Activated CD8-positive, alpha-beta memory T cell treated with anti-CD3 and anti-CD28 coated beads, Interleukin-2, amount 50 U/mL, for 48 hours (primary cell): ENCODE measurements at places on chromosomes 12 and 14.
A peak's percentile ranks its signal among the peaks of the same experiment; 100 is the strongest.

GRCh38 chr12:12098691-12099015, 27.9 kb downstream of the BCL2L14 start:
- DNase-seq, result no peak

GRCh38 chr12:131209082-131210070, 255.7 kb downstream of the ADGRD1 start:
- DNase-seq, result no peak

DNA sequence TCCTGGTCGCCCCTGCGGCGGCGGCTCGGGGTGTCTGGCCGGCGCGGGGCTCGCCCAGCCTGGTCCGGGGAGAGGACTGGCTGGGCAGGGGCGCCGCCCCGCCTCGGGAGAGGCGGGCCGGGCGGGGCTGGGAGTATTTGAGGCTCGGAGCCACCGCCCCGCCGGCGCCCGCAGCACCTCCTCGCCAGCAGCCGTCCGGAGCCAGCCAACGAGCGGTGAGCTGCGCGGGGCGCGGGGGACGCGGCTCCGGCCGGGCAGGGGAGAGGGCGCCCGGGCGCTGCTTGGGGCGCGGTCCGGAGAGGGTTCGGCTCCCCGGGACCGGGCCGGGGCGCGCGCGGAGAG, at the start of gene LGALS3:
Gene LGALS3 (plus strand): TSS at position 167 of the 342 bp plus-strand sequence. CDS start 8,122 bp downstream, outside the sequence.
- DNase-seq, result peak; percentile 63

DNA sequence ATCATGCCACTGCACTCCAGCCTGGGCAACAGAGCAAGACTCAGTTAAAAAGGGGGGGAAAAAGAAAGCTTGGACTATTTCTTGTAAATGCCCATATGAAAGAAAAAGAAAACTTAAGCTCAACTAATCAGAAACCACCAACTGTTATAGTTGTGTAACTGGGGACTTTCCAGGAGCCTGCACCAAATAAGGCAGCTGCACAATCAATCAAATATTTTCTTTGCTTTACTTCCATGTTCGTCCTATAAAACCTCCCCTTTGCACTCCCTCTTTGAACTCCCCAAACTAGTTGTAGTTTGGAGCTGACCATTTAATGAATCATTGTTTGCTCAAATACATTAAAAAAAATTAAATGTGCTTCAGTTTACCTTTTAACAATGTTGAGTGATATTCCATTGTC, 54.9 kb downstream of the OTOGL start:
- DNase-seq, result no peak

GRCh38 chr14:73879027-73879426, 7.6 kb upstream of the ZNF410 start:
- DNase-seq, result no peak

DNA sequence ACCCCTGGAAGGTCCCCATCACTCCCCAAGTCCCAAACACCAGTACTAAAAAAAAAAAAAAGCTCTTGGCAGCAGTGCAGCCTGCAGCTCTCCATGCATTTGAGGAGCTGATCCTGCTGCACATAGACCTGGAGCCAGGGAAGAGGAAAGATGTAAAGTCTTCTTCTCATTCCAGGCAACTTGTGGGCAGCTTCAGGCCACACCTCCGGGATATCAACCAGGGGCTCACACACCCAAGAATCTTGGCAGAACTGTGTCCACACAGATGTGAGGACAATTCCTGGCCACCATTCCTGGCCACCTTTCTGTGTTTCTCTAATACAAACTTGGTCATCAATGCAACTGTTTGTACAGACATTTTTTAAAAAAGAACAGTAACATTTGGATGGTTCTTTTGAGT, 72.7 kb downstream of the TMEM132C start:
- DNase-seq, result no peak

- no peak for DNase-seq
These were observed 2.6 kb downstream of the DTX1 start for GRCh38 chr12:113059071-113059595.

GRCh38 chr12:121181181-121181580, 28.7 kb upstream of the P2RX4 start:
- DNase-seq, result no peak

DNA sequence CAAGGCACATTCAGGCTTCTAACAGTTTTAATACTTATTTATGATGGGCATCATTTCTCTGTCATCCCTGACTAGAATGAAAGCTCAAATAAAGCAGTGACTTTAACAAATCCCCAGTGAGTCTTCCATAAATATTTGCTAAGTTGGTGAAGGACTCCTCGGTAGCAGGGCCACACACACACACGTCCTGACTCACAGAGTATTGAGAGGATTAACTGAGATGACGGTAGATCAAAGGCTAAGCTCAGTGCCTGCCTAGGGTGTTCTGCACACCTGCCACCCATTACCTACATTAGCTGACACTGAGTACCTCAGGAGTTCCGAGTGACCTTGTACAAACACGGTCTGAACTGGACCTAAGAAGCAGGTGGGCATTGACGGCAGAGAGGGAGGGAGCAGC, 197.3 kb upstream of the SFSWAP start:
- DNase-seq, result peak; percentile 33

DNA sequence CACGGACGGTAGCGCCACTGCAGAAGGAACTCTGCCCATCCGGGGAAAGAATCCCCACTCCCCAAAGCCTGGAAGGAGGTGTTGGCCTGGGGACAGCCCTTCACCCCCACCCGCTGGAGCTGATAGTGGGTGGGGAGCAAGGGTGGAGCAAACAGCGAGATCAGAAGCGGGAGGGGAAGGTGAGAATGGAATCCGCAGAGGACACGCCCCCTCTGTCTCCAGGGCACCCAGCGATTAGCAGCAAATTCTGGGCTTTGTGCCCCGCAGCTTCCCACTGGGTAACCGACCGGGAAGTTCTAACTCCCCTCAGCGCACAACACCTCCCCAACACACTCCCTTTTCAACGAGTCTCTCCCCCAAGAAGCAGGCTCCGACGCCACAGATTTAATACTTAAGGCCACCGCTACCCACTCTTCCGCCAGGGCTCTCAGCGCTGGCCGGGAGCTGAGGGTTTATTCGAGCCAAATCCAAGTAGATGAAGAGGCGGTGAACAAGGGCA, 1.4 kb downstream of the SLC25A29 start:
- no peak for DNase-seq

GRCh38 chr14:40616579-40616978, 990.1 kb upstream of the LRFN5 start:
- DNase-seq, result no peak

GRCh38 chr12:119334430-119335170, at the start of gene CCDC60:
Gene CCDC60 (plus strand): TSS chr12:119334729. CDS start chr12:119335177, 448 bp downstream.
- DNase-seq, result no peak

GRCh38 chr14:50534416-50534815, 2.0 kb upstream of the MAP4K5 start:
- DNase-seq, result no peak

DNA sequence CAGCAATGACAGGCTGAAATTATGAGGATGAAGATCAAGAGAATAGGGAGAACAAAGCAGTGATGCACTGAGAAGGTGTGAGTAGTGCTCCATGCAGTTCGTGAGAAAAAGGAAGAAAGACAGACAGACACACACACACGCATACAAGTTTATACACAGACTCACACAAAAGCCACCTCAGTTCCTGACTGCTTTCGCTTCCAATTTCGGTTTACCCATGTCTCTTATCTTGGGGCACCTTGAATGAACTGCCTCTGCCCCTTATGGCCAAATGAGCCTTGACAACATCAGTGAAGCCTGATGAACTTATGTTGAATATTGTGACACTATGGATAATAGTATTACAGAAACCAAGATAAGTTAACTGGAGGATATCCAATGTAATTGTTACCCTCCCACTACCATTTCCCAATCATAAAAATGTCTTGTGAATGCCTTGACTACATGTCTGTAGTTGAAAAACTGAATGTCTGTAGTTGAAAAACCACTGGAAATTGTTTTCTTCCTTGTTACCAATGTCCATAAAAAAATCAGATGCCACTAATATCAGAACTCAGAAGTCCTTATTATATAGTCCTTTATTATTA, 380.4 kb upstream of the DDHD1 start:
- no peak for DNase-seq

DNA sequence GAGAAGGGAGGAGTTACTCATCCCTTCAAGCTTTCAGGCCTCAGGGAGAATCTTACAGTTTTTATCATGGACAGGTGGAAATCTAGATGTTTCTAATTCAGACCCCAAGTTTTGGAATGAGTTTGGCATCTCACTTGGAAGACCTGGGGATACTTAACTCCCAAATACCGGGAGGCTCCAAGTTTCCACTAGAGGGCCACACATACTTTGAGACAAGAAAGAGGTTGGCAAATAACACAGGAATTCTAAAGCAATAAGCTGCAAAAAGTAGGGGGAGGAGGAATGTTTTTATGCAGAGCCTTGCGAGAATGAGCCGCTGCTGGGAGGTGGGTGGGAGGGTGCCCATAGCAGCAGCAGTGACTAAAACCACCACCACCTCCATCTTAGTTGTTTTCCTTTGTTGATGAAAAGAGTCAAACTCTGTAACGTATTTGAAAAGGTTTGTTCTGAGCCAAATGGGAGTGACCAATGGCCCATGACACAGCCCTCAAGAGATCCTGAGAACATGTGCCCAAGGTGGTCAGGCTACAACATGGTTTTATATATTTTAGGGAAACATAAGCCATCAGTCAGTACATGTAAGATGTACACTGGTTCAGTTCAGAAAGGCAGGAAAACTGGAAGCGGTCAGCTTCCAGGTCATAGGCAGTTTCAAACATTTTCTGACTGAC, 34.2 kb upstream of the RNASE1 start:
- no peak for DNase-seq

DNA sequence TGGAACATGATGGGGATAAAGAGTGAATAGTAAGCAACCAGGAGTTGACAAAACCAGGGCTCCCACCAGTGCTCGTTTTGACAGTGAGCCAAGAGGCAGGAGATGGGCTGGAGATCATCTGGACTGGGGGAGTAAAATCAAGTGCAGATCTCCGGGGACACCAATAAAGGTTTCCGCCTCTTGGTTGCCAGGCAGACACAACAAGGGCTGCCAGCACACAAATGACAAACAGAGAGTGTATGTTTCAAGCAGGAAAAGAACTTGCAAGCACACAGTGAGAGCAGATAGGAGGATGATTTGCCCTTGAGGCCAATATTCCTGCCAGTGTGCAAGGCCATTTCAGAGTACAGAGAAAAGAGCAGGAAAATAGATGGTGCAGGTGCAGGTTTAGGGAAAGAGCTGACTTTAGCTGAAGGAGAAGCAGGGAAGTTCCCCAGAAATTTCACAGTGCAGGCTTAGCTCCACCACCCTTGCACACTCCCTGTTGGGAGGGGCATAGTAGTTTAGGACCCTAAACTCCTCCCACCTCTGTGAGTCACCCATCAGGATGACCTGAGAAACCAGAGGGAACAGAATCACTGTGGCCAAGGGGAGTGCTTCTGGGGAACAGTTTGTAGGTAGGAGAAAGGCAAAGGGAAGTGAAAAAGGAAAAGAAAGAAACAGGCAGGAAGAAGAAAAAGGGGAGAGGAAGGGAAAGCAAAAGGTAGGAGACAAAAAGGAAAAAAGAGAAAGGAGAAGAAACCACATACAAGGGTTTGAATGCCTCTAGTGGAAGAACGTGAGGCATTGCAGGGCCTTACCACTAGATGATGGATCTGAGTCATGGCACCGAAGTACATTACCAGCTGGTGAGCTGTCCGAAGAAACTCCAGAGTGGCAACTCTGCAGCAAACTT, 404.4 kb downstream of the SLC6A15 start:
- no peak for DNase-seq

DNA sequence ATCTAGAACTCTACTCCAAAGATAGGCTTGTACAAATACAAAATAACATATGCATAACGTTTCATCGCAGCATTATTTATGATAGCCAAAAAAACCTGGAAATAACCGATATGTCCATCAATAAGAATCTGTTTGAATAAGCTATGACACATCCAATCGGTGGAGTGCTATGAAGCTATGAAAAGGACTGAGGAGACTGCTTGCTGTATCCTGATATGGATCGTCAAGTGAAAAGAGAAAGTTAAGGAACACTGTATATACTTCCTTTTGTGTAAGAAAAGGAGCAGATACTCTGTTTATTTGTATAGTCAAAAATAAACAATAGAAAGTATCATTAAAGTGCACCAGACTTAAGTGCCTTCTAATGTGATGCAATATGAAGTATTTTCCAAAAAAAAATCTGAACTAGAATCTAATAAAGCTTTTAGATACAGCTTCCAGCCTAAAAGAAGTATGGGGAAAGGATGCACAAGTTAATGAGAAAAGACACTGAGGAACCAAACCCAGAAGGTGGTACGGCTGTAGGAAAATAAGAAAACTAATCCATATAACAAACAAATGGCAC, 645 bp upstream of the KLHDC1 start:
- DNase-seq, result no peak

GRCh38 chr12:62712681-62713573, 222.0 kb downstream of the PPM1H start:
- DNase-seq, result no peak

GRCh38 chr12:5429741-5430557, 2.0 kb upstream of the NTF3 start:
- no peak for DNase-seq

DNA sequence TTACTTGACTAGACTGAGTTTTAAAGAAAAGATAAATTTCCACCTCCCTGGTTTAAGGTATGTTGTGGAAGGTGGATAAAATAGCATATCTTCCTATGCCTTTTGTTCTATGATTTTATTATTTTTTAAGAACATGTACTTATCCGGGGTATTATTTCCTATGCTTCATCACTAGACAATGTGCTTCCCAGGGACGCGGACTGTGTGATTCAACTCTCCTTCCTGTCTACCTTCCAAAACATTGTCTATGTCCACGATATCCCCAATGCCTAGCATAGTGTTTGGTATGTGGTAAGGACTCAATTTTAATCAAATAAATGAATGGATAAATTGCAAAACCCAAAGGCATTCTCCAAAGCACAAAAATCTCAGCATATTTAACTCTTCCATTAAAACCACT, 8.3 kb upstream of the CCND2 start:
- no peak for DNase-seq

- DNase-seq, result no peak
These were observed 50.6 kb downstream of the KIF21A start for GRCh38 chr12:39392154-39392925.

- DNase-seq, result peak; percentile 89
These were observed at the start of gene SLC41A2 for GRCh38 chr12:104958001-104958804. Gene SLC41A2 (minus strand): TSS chr12:104958290. CDS start chr12:104928527, 29,763 bp downstream.

DNA sequence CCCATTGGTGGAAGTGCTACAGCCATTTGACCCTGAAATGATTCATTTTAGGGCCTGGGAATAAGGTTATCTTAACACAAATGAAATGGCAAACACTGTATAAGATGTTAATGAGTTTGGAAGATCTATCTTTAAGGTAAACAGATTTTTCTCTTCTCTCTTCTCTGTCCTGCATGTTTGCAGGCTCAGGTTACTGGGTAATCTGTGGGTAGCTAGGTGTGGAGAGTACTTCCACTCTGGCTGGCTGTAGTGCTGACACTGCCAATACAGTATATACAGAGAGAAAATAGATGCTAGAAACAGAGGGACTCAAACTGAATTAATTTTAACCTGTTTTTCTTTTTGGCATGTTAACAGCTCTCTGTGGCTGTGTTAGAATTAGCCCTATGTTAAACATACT, 84.6 kb downstream of the SLC38A6 start:
- DNase-seq, result no peak
